Activated CD4-positive, CD25-positive, alpha-beta regulatory T cell (primary cell): ENCODE measurements at places on chromosomes 6 and 20.

DNA sequence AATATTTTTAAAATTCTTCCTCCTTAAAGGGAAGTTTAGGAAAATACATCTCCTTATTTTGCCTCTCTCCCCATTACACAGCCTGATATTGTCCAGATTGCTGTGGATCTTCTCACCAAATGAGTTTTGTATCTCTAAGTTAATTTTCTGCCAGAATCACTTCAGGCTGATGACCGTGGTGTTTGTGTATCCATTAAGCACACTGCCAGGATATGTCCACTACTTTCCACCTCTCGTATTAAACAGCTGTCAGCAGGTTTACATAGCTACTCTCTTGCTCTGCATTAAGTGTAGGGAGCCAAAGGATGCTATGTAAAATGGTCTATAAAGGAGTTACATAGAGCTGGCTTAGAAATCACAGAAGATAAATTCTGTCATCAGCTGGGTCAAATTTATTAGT lies 201.1 kb downstream of the ZFAND3 start:
- DNase-seq: no peak

- DNase-seq: no peak
Measured at GRCh38 chr20:4457566-4458543, 263.9 kb upstream of the PRND start.

DNA sequence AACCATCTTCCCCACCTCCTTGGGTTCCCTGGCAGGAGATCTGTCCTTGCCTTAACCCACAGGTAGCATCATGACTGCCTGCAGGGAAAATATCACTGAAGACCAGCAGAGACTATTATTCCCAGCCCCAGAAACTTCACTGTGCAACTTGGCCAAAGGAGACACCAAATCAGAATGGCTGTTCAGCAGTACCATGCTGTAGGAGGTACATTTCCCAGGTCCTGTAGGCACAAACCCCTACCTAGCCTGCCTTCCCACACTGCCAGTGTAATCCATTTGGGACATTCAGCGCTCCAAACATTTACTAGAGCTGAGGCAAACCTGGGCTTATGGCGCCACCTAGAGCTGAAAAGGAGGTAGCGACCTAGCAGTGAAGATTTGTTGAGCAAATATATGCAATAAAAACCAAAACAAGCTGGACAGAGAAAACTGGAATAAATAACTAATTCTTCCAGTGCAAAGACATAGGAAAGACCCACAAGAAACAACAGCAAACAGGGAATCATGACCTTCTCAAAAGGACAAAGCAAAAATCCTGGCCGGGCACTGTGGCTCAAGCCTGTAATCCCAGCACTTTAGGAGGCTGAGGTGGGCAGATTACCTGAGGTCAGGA lies 60.3 kb downstream of the VTA1 start:
- DNase-seq: peak; percentile 3

- no peak for DNase-seq
Measured at GRCh38 chr6:35495258-35496035, 1.4 kb downstream of the TEAD3 start.

DNA sequence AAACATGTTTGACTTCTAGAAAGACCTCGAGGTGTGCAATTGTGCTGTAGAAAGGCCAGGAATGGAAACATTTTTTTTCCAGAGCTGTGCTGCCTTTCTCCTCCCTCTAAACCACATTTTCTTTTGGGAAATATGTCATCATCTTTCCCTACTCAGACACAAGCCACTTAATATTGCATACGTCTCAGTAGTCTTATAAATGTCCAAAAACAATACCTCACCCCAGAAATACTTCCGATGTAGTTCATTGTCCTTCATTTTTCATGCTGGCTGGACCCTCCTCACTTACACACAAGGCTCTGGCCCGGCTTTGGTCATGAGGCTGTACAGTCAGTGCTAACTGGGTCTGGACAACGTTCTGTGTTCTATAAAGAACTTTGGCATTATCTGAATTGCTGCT lies 126.4 kb downstream of the SCML4 start:
- no peak for DNase-seq

GRCh38 chr20:57751411-57751810 lies 41.6 kb upstream of the PMEPA1 start:
- no peak for DNase-seq

GRCh38 chr20:63017826-63018411 lies 11.2 kb upstream of the BHLHE23 start:
- no peak for DNase-seq

- DNase-seq: peak; percentile 58
Measured at GRCh38 chr6:16770701-16771569, 9.7 kb upstream of the ATXN1 start.

GRCh38 chr6:6224933-6225486 lies 95.5 kb downstream of the F13A1 start:
- no peak for DNase-seq

GRCh38 chr6:47669684-47670513 lies 28.5 kb upstream of the ADGRF4 start:
- DNase-seq: no peak

GRCh38 chr6:95496769-95497426 lies 80.4 kb upstream of the MANEA start:
- no peak for DNase-seq

DNA sequence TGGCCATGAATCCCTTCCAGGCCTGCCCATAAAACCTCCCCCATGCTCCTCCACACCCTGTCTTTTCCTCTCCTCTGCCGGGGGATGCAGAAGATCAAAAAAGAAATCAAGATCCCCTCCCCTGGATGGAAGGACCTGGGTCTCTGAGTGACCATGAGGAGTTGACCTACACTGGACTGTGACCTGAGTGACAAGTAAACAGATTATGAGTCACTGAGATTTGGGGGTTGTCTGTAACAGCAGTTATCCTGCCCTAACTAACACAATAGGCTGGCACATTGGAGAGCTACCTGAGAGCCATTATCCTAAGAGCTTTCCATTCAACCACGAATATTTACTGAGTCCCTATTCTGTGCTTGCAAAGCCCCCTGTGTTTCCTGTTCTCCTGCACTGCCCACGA lies 28.4 kb upstream of the SIRPA start:
- DNase-seq: no peak

DNA sequence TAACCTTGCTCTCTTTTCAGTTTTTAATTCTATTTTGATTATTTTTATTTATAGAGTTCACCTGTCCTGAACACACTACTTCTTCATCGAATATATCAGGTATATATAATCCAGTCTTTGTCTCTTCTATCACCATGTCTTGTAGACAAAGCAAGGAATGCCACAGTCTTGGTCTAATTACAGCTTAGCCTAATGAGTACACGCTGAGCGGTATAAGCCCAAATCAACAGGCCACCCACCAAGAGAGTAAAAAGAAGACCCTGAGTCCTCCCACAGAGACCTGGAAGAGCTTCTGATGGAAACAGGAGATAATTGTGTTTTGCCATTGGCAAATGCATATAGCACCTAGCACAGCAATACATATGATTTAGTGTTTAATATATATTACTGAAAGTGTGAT lies 68.7 kb upstream of the TCF21 start:
- DNase-seq: no peak

DNA sequence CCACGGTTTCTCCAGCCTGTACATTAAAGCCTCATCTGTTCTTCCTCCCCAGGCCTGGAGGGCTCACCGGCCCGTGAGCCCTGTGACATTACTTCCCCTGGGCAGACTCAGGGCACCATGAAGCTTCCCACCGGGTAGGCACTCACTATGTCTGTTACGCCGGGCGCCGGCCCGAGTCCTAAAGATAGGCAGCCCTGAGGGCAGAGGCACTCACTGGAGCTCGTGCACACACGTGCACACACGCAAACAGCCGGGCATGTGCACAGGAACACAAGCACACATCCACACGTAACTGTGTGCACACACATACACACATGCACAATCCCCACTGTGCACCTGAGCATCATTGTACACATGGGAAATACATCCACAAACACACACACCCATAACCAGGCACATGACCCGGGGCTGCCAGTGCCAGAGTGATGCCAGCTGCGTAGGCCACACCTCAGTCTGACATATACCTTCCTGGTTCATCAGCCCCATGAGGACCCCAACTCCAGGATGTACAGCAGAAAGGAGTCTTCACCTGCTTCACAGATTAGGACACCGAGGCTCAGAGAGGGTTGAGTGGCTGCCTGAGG lies 83.7 kb downstream of the YTHDF1 start:
- no peak for DNase-seq

DNA sequence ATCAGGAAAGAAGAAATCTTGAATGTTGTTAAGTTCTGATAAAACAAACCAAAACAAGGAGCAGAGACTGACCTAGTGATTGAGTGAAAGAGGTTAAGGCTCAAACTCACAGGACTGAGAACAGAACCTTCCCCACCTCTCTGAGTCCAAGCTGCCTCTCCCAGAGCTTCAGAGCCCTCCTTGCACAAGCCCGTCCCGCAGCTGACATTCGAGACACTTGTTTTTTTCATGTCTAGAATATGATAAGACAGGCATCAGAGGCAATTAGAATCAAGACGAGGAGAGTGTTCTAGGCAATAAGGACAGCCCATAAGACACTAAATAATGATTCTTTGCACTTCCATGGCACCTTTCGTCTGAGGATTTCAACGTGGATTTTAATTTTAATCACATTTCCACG lies 140.6 kb downstream of the PXDC1 start:
- no peak for DNase-seq

DNA sequence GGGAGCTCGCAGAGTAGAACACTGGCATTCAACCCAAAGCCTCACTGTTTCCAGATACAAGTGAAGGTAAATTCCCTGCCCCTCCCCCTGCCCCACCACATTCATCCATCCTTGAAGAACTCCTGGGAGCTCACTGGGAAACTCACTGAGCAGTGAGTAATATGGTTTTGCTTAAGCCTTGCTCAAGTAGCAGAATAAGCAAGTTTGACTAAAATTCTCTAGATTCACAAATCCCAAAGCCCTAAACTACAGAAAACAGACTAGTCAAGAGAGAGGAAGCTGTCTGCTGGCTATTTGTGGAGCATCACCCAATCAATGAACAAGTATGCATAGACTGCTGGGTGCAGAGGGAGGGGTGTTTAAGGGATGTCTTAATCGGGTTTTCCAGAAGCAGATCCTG lies 82.1 kb downstream of the UNC5CL start:
- no peak for DNase-seq

GRCh38 chr20:20327746-20328145 lies 40.2 kb upstream of the INSM1 start:
- DNase-seq: no peak

DNA sequence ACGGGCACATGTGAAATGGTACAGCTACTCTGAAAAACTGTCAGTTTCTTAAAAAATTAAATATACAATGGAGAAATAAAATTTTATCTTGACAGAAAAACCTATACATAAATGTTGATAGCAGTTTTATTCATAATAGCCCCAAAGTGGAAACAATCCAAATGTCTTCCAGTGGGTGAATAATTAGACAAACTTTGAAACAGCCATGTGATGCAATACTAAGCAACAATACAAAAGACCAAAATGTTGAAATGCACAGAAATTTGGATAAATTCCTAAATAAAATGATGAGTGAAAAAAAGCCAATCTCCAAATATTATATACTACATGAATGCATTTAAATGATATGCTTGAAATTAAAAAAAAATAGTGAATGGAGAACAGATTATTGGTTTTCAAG lies 523.1 kb downstream of the HTR1B start:
- DNase-seq: no peak

DNA sequence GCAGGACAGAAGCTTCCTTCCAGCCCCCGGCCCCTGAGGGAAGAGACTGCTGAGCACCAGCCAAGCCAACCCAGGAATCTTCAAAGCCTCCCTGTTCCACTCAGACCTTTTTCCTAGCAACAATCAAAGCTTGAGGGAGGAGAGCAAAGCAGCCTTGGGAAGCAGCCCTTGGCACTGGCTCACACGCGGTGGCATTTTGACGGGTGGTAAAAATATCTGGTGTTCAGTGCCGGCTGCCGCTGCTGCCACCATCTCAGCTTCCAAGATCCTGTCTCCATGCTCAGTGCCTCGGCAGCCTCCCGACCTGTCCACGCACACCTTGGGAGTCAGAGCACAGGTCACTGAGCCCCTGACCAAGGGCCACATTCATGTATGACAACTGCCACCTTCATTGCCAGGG lies 170.1 kb downstream of the LRFN2 start:
- DNase-seq: no peak

- DNase-seq: no peak
Measured at GRCh38 chr20:4550740-4551139, 171.0 kb upstream of the PRND start.

DNA sequence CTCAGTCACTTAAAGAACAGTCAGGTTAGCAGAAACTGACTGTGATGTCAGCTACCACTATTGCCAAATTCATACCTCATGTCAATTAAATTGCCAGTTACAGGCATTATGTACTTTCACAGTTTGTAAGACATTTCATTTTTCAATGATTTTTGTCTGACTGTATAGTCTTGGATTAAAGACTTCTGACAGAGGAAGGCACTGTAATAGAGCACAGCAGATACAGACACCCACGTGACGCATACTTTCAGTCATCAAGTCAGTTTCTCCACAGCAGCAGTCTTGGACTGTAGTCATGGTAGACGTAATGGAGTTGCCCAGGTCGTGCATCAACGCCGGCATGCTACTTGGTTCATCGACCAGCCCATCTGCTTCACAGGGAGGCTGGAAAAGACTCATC lies 29.5 kb upstream of the ELOVL5 start:
- DNase-seq: no peak

DNA sequence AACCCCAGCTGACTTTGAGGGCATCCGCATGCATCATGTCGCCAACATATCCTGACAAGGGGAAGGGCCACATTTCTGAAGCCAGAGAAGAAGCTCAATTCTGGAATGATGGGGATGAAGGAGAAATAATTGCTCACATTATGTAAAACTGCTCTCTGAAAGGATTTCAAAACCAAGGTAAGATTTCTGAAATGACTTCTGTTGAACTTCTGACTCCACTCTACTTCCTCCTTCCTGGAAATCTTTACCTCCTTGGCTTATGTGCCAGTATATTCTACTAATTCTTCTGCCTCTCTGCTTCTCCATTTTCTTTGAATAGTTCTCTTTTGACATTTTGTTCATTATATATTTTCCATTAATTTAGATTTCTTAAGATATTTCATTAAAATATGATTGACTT lies 31.9 kb downstream of the HLA-DPB1 start:
- DNase-seq: no peak

- DNase-seq: no peak
Measured at GRCh38 chr6:134774201-134774638, 175.7 kb downstream of the ALDH8A1 start.

GRCh38 chr20:60817891-60818290 lies 434.2 kb upstream of the CDH4 start:
- DNase-seq: no peak

DNA sequence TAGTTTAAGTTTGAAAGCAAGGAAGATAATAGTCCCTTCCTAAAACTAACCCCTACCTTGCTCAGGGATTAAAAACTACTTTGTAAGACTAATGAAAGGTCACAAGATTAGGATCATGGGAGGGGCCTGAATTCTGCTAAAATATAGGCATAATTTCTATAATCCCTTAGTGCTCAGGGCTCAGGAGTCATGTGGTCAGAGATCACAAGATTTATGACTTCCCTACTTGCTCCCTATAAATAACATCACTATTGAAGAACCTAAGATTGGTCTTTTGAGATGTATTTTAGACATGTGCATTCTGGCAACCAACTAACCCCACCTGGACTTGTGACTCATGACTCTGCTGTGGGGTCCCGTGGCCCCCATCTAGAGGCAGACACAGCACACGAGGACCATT lies 81.1 kb downstream of the STMND1 start:
- no peak for DNase-seq

- no peak for DNase-seq
Measured at GRCh38 chr20:41697861-41698559, 79.8 kb upstream of the CHD6 start.

- DNase-seq: no peak
Measured at GRCh38 chr6:129667621-129668020, 42.4 kb downstream of the ARHGAP18 start.
